Esophagus muscularis mucosa (tissue), 4 donors: ENCODE measurements at places on chromosomes 4 and X. TPM values are rescaled to one million over a fixed set of nuclear protein-coding genes. Genes with fewer than 3 reads are reported as not detected.

DNA sequence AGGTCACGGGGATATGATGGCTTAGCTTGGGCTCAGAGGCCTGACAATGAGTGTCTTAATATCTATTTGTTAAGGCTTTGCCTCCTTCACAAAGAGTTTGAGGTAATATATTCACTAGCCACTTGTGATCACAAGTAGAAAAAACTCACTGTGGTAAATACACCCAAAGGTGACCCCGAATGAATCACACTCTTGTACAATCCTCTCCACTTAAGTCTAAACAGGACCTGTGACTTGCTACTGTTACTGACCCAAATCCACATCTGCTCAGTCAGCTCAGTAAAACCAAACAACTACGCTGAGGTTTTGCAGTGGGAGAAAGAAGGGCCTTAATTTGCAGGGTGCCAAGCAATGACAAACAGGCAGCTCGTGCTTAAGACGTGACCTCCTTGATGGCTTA is 223.8 kb upstream of the MAGEC2 start:
- DNase-seq = no peak

DNA sequence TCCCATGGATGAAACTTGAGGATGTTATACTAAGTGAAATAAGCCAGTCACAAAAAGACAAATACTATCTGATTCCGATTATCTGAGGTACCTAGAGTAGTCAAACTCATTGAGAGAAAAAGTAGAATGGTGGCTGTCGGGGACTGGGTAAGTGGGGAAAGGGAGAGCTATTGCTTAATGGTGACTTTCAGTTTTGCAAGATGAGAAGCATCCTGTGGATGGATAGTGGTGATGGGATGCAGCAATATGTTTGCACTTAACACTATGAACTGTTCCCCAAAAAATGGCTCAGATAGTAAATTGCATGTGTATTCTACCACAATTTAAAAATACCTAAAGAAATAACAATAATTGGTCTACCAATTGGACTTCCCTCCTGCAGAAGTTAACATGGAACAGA is 181.5 kb downstream of the SHROOM3 start:
- DNase-seq = no peak

- no peak for DNase-seq
Measured at GRCh38 chrX:134453631-134454030, 6.3 kb upstream of the HPRT1 start.

Gene SMR3B
- total RNA-seq = not detected

DNA sequence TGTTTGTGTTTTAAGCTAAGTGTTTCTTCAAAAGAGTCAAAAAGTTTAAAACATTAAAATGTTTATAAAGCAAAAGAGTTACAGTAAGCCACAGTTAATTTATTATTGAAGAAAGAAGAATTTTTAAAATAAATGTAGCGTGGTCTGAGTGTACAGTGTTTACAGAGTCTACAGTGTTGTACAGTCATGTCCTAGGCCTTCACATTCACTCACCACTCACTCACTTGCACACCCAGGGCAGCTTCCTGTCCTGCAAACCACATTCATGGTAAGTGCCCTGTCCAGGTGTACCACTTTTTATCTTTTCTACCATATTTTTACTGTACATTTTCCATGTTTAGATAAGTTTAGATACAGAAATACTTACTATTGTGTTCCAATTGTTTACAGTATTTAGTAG is 239.7 kb upstream of the AGA start:
- no peak for DNase-seq

Gene SMAD1
- total RNA-seq = 34.3 TPM

Gene SLC25A43
- 11.6 TPM for total RNA-seq

DNA sequence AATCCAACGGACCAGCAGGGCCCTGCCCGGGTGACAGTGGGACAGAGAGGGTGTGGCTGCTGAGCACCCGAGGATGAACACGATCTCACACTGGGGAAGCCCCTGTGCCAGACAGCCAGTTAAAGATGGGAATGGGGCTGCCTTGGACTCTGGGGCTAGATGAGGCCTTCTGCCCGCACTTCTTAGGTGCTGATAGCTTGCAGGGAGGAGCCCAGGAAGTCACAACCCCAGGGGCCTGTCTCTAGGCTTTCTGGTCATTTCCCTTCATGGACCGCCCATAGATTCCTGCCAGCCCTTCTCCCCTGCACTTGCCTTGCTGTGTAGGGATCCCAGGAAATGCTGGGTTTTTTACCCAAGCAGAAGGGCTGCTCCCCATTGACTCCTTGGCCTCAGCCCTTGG is 6.2 kb downstream of the ZNF275 start:
- DNase-seq = no peak

DNA sequence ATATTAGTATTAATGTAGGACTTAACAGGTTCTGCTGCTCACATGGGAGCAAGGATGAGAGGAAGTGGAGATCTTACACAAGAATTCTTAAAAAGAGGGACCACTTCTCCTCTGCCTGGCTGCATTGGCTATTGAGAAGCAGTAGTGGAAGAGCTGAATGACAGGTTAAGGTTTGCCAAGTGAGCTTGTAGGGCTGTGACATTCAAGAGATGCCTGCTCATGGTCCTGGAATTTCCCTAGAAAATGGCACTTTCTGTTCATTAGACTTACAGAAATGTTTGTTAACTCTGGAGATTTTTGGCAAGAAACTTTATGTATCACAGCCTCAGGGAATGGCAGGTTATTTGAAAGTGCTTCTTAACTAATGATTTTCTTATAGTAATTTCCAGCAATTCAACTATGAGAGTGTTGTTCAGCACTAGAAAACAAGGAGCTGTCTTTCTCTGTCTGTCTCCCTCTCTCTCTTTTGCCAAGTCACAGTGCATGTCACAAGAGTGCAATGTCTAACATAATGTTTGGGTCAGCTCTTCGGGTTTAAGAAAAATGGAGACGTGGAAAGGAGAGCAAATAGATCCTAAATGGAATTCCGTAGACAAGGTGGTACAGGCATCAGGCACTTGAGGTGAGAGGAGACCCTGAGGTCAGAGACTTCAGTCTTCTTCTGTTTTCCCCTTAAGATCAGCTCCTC is 8.3 kb upstream of the NAP1L5 start:
- no peak for DNase-seq

DNA sequence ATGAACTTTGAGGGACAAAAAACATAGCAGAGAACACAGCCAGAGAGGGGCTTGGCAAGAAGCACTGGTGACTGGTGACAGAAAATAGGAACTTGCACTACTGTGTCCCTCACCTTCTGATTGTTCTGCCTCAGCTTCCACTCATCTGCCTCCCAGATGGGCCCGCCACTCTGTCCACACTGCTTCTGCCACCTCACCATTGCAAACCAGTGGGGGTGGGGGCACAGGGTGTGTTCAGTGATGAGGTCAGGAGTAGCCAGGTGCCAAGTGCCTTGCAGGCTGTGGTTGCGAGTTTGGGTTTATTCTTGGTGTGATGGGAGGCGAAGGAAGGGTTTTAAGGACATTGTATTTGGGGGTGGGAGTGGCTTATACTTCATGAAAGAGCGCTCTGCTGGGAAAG is 9.1 kb upstream of the UBA1 start:
- no peak for DNase-seq

DNA sequence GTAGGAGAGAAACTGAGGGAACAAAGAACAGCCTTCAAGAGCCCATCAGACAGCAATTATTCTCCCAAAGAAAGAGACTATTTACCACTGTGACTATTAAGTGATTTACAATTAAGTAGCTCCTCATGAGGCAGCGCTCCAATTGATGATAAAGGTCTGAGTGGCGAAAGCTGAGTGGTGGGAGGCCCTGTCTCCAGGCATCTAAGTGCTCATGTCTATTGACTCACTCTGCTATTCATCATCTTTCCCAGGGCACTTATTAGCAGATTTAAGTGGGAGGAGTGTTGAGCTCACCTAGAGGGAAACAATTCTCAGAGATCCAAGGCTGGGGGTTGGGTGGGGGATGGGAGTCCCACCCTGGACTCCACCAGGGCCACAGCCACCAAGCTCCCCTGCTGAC is 23.3 kb downstream of the AMER1 start:
- no peak for DNase-seq

- no peak for DNase-seq
Measured at GRCh38 chr4:86857341-86858052, 8.3 kb upstream of the SLC10A6 start.

DNA sequence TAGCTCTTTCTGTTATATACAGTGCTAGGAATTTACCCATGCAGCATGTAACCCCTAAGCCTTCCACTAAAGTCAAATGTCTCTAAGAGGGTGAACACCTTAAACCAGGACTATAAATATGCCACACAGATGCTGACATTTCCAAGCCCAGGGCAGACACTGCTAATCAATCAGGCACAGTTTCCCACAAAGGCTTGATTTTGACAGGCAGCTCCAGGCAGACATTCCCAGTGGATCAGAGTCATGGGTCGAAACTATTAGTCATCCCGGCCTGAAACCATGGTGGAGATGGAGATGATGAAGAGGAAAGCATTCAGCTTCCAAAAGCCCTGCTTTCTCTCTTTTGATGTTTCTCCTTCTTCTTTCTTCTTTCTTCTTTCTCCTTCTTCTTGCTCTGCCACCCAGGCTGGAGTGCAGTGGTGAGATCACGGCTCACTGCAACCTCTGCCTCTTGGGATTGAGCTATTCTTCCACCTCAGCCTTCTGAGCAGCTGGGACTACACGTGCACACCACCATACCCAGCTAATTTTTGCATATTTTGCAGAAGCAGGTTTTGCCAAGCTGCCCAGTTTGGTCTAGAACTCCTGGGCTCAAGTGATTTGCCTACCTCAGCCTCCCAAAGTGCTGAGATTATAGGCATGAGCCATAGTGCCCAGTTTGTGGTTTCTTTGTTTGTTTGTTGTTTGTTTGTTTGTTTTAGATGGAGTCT is 21.0 kb upstream of the SORCS2 start:
- no peak for DNase-seq

Gene HHIP
- total RNA-seq = 0.75 TPM

Gene MAGEA9B
- not detected for total RNA-seq

Gene ASB12
- not detected for total RNA-seq

DNA sequence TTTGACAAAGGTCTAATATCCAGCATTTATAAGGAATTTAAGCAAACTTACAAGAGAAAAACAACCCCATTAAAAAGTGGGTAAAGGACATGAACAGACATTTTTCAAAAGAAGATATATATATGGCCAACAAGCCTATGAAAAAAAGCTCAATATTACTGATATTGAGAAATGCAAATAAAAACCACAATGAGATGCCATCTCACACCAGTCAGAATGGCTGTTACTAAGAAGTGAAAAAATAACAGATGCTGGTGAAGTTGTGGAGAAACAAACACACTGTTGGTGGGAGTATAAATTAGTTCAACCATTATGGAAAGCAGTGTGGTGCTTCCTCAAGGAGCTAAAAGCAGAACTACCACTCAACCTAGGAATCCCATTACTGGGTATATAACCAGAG is 91.6 kb upstream of the EFHC2 start:
- no peak for DNase-seq

Gene ARMCX1
- 32.1 TPM for total RNA-seq

- no peak for DNase-seq
Measured at GRCh38 chrX:150848914-150849365, 49.5 kb downstream of the CD99L2 start.

DNA sequence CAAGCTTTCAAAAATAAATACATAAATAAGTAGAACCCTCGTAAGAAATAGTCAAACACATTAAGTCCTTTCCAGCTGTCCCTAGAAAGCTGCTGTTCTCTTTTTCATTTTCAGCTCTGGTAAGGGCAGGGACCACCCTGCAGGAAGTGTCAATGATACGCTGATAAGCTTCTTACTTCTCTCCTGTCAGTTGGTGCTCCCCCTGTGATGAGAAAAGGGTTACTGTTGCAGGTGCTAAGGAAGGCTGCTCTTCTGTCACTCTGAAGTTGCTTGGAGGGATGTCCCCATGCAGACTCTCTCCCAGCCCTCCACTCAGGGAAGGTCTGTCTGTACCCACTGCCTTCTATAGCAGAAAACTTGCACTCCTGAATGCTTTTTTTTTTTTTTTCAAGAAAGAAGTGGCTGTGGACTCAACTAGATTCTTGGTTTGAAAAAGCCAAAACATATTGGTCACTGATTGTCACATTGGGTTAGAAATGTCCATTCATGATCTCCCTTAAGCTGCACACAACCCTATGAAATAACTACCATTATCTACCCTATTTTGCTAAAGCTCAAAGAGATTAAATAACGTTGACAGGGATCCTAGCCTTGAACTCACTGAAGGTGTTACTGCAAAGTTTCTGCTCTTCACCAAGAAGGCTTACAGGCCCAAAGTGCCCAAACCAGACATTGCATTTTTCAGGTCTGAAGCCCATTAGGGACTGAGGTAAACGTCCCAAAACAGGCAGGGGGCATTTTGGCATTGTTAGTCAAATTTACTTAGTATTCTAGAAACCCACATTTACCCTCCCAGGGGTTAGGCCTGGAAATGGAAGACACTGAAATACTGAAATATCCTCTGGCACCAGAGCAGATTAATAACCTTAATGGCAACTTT is 1.2 kb downstream of the CXCL3 start:
- DNase-seq = no peak

Gene PAK3
- total RNA-seq = 0.42 TPM

Gene SHROOM4
- 12.4 TPM for total RNA-seq

DNA sequence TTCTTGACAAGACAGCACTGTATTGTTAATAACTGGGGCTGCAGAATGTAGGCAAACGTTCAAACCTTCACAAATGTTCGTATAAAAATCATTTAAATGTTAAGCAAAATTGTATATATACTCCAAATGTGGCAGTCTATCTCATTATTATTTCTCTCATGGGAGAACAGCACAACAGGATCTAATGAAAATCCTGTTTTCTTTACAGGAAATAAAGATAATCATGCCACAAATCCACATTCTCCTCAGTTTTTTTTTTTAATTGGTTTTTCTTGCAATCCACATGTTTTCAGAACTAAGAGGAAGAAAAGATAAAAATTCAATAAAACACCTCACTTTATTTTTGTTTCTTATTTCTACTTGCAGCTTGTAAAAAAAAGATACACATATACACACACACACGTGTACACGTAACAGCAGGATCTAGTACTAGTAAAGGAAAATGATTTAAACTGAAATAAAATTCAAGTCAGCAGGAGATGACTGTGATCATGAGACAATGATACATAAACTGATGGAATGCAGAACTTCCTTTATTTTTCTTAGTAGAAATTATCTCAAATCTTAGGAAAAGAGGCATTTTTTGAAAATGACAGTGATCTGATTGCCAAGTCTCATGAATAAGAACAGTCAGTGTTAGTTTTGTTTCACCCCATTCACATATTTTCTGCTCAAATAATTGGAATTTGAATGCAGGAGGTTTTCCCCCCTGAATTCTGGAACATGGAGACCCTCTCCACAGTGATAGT is 11.3 kb downstream of the APBB2 start:
- DNase-seq = no peak

- DNase-seq = no peak
Measured at GRCh38 chr4:16893141-16893651, 5.2 kb downstream of the LDB2 start.

DNA sequence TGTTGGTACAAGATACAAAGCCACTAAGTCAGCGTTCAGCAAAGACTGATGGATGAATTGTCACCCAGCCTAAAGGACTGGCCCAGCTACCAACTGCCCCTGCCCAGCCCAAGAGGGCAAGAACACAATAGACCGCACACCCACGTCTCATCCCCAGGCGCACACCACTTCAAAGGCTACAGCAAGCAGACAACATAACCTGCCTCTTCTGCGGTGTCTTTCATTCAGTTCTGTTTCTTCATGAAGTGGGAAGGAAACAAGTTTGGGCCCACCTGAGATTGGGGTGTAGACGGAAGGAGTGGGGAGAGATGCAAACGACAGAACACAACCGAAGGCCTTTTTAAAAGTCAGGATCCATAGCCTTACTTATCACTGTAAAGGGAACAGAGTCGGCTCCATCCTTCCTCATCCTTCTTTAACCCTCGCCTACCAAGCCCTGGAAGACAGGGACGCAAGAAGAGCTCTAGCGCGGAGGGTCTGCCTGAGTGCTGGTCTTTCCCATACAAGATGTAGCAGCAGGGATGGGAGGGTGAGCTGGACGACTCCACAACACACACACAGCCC is 691 bp downstream of the SCARB2 start:
- peak; percentile 92 for DNase-seq
